ENCODE measurements at places on chromosomes 1 and 21. TPM values are rescaled to one million over a fixed set of nuclear protein-coding genes. Genes with fewer than 3 reads are reported as not detected.

The TAS1R1 gene
- total RNA-seq = not detected

The COL8A2 gene
- total RNA-seq = 2.3 TPM

The POGZ gene
- 21.3 TPM for total RNA-seq

The TRIM46 gene
- 3.3 TPM for total RNA-seq

The OR2G6 gene
- total RNA-seq = not detected

The PGLYRP3 gene
- total RNA-seq = not detected

The CFAP45 gene
- 0.37 TPM for total RNA-seq
